Stimulated activated CD4-positive, alpha-beta T cell treated with anti-CD3 and anti-CD28 coated beads, Interleukin-2, amount 100 ng/mL, for 4 hours (primary cell): ENCODE measurements at places on chromosomes 3 and 15.
A peak's percentile ranks its signal among the peaks of the same experiment; 100 is the strongest.

GRCh38 chr3:50299929-50300680, 900 bp upstream of the HYAL3 start:
- DNase-seq = no peak

DNA sequence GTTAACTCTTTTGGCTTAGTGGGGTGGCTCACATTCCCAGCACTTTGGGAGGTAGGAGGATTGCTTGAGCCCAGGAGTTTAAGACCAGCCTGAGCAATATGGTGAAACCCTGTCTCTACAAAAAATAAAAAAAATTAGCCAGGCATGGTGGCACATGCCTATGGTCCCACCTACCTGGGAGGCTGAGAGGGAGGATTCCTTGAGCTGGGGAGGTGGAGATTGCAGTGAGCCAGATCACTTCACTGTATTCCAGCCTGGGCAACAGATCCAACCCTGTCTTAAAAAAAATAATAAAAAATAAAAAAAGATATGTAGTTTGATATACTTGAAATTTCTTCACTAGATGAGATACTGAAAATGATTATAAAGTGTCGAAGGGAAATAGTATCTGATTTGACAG, 178.8 kb downstream of the TCF12 start:
- DNase-seq = no peak

DNA sequence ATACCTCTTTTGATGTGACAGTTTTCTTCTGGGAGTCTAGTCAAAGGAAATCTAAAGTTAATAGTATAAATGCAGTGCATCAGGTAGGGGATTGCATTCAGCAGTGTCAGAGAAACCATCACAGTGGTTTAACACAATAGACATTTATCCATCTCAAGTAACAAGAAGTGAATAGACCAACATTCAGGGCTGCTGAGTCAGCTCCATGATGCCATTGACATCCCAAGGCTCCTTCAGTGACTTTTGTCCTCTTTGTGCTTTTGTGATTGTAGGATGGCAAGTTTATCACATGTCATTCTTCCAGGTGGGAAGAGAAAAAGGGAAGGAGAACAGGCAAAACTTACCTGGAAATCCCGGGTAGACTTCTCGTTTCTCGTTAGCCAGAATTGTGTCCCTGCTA, 158.3 kb downstream of the TMEM108 start:
- no peak for DNase-seq

GRCh38 chr3:28667646-28668621, 319.3 kb upstream of the AZI2 start:
- DNase-seq = peak; percentile 3

- DNase-seq = no peak
These were observed 37.9 kb downstream of the ETV5 start for GRCh38 chr3:186070996-186071395.
